ENCODE measurements at places on chromosomes 12 and 14.

GRCh38 chr12:44771485-44772021 is 104.6 kb downstream of the NELL2 start:
- DNase-seq = no peak

GRCh38 chr14:59454139-59454538 is 11.0 kb downstream of the GPR135 start:
- DNase-seq = no peak

- DNase-seq = no peak
These were observed 85.3 kb downstream of the SAMD4A start for GRCh38 chr14:54652188-54652587.

GRCh38 chr12:117590999-117591398 is 229.6 kb upstream of the NOS1 start:
- no peak for DNase-seq

DNA sequence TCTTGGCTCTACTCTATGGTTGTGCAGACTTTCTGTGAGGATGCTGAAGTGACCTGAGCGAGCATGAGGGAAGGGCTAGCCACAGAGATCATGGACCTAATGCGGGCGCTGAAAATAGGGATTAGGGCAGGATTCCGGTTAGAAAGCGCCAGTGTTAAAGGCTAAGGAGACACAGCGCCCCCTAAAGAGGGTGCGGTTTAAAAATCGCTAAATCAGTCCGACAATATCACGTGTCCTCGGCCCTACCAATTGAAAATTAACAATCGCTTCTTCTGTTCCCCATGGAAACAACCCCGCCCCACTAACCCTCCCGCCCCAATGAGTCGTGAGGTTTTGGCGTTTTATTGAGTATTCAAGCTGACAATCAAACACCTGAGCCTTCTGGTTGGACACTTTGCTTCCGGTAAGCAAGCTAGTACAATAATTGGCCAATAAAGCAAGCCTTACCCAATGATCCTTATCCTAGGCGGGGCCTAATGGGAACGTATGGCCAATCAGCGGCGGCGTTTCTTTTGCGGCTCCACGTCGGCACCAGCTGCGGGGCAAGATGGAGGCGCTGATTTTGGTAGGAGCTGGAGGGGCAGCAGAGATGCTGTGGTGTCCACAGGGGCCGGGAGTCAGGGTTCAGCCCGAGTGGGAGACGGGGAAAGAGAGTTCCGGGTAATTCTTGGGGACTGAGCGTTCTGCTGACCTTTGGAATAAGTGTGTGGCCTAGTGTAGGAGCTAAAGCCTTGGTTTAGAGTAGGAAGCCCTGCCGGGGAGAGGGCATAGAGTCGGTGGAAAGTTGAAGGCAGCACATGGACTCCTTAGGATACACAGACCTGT is at the start of gene COPZ1:
TSS of gene COPZ1 (plus strand) at position 515 of the 825 bp plus-strand sequence. CDS start at position 548, 33 bp downstream.
- DNase-seq = peak; percentile 89
